T follicular helper cell (primary cell): ENCODE measurements at places on chromosomes 5 and 9.
A peak's percentile ranks its signal among the peaks of the same experiment; 100 is the strongest.

GRCh38 chr9:81468084-81468595 lies 221.2 kb downstream of the TLE1 start:
- DNase-seq: no peak

DNA sequence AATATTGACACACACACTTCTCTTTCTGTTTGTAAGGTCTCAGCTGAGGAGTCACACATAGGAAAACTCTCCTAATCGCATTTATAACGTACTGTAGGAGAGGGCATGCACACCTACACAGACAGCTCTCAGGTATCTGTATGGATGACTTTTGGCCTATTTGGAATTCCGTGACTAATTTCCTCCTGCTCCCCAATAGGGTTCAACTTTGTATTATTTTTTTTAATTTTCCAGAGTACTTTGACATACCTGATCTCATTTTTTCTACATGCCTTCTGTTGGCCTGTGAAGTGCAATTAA lies 195.9 kb downstream of the ARHGAP26 start:
- DNase-seq: no peak

GRCh38 chr9:137064027-137064879 lies 6.1 kb downstream of the SAPCD2 start:
- DNase-seq: no peak

DNA sequence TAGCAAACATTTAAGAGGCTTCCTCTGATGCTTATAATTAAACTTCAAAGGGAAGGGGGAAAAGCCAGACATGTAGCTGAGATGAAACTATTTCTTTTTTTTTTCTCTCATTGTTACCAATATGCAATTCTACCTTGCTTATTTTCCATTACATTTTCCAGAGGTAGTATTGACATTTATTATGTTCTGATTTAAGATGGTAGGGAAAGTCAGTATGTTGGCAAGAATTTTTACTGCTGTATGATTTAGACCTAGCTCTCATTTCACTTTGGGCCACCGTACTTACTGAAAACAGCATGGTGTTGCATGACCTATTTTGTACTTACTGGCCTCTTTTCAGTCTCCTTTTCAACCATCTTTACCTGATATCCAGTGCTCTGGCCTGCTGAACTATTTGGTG lies 9.6 kb upstream of the SPINK6 start:
- no peak for DNase-seq

DNA sequence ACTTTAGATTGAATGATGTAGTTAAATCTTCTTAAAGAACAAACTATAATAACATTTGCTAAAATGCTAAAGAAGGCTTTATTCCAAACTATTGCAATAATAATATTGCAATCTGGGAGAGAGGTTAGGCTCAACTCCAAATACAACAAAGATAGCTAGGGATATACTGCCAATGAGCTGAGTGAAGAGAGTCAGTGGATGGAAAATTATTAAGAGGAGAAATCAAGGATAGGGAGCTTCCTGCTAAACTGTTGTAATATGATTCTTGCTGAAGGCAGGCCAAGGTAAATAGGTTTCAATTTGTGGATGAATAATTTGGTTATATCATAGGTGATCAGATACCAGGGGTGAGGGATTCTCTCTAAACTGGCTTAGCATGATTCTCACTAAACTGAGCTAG lies 1651.5 kb downstream of the EFNA5 start:
- no peak for DNase-seq

GRCh38 chr9:2134391-2134790 lies 119.2 kb downstream of the SMARCA2 start:
- DNase-seq: no peak

- DNase-seq: no peak
Measured at GRCh38 chr5:6581090-6581489, 51.8 kb downstream of the NSUN2 start.

DNA sequence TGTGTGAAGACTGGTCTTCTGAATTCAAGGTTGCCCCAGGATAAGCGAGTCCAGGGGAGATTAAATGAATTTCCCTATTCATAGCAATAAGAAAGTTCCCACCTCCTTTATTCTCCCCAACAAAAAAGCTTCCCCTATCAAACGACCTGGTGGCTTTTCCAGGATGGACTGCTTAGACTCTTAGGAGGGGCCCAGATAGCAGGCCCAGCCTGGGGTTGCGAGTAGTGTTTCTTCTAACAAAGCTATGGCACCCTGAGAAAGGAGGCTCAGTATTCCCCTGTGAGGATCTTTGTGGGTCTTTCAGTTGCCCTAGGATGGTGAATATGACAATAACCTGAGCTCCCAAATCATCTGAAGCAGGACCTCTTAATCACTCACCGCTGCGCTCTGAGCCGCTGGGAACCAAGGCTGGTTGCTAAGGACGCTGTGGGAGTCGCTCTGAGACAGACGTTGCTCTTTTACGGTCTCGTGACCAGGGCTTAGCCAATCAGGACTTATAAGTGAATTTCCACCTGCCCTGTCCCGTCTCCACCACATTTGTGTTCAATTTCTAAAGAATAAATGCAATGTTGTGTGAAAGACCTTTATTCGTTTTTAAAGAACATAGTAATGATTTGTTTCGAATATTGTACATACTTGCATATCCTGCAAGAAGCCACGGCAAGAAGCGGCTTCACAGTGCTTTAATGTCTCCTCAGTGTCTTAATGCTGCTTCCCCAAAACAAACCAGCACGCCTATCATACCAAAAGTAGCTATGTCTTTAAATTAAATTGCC lies at the start of gene TMEM232:
Gene TMEM232 (minus strand): TSS at position 423 of the 776 bp plus-strand sequence. CDS start 59,319 bp downstream, outside the sequence.
- peak; percentile 63 for DNase-seq

GRCh38 chr9:108160706-108161355 lies 671.3 kb upstream of the KLF4 start:
- no peak for DNase-seq

GRCh38 chr9:137114613-137115393 lies at the start of gene DPP7:
TSS of gene DPP7 (minus strand) at chr9:137114733. CDS start at chr9:137114713, 20 bp downstream.
- DNase-seq: peak; percentile 71

- no peak for DNase-seq
Measured at GRCh38 chr9:3868466-3868865, 342.7 kb upstream of the RFX3 start.

DNA sequence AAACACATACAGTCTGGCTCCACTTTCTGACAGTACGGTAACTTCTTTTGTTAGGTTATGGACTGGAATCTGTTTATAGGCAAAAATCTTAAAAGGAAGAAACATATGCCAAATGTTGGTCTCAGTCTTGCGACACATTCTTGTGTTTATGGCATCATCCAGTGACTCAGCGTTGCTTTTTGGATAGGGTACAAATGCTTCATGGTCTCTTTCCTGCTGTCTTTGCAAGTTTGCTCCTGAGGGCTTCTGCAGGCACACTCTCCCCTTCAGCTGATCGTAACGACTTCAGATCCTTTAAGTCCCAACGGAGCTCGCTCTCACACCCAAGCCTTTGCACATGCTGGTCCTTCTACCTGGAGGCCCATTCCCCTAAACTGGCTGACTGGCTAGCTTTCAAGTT lies 23.6 kb upstream of the TNFSF8 start:
- no peak for DNase-seq

DNA sequence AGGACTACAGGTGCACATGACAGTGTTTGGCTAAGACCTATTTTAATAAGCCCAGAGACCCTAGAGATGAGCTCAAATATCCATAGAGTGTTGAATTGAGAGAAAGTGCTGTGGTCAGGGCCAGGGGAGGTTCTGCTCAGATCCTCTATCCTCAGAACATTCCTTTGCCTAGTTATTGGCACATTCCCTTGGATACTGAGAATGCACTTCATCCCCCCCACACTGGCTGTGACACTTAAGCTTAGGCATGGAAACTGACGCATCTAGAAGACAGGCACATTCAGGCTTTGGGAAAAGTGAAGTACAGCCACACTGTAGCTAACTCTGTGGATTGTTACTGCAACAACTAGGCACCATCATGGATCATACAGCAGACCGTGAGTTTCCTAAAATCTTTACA lies 27.1 kb upstream of the RASGRF2 start:
- no peak for DNase-seq

GRCh38 chr5:52502460-52502999 lies 285.2 kb upstream of the ITGA1 start:
- no peak for DNase-seq

DNA sequence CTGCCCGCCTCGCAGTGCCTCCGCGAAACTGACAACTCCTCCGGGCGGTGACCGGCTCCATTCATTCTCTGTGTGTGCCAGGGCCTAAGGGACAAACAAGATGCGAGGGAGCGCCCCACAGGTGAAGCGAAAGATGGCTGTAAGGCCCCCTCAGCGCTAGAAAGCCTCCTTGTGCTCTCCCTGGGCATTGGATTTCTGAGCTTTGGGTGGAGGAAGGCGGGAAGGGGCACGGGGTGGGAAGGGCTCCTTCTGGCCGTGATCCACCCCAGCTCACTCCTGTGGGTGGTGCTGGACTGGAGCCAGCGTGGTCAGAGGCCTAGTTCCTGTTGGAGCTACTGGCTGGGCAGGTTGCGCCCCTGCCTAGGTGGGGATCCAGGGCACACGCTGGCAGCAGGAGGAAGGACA lies 943 bp downstream of the GALNT12 start:
- no peak for DNase-seq

GRCh38 chr9:89863141-89863540 lies 258.3 kb downstream of the GADD45G start:
- DNase-seq: no peak

GRCh38 chr9:85142968-85143367 lies 473.4 kb downstream of the NTRK2 start:
- DNase-seq: no peak

DNA sequence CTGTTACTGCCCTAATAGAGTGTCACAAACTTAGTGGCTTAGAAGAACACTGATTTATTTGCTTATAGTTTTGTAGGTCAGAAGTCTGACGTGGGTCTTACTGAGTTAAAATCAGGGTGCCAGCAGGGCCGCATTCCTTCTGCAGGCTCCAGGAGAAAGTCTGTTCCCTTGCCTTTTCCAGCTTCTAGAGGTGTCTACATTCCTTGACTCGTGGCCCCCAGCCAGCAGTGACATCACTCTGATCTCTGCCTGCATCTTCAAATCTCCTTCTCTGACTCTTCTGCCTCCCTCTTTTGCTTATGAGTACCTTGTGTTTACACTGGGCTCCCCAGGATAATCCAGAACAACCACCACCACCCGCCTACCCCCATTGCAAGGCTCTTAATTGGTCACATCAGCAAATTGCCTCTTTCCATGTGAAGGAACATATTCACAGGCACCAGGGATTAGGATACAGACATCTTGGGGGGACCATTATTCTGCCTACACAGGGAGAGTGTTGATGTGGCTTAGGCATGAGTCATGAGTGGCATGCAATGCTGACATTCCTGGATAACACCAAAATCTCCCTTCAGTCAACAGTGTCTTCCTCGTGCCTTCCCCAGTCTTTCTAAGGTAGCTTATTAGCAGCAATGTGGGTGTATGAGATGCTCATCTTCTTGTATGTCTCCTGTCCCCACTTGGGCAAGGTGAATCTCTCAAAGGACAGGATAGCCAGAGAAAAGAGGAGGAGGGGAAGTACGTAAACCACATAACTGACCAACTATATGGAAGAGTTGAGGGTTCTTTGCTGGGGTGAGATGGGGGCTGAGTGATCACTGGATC lies 24.4 kb downstream of the CYFIP2 start:
- DNase-seq: no peak

GRCh38 chr5:181045316-181045715 lies 5.2 kb downstream of the BTNL9 start:
- DNase-seq: no peak

- no peak for DNase-seq
Measured at GRCh38 chr5:96651047-96651446, 11.1 kb upstream of the CAST start.

DNA sequence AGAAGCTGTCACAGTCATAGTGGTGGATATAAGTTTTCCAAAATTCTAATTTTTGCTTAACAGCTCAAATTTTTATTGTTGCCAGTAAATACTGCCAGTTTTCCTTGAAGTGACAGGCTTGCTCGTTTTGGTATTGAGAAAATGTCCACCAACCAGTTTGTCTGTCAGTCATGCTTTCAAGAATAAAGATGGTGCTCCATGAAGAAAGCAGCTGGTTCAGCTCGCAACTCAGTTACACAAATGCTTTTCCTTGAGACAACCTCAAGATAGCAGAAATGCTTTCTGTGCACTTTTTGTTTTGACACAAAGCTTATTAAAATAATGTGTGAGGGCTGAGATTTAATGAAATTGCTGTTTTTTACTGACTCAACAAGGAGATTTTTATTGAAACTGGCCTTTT lies 135.7 kb downstream of the LRRC70 start:
- no peak for DNase-seq

DNA sequence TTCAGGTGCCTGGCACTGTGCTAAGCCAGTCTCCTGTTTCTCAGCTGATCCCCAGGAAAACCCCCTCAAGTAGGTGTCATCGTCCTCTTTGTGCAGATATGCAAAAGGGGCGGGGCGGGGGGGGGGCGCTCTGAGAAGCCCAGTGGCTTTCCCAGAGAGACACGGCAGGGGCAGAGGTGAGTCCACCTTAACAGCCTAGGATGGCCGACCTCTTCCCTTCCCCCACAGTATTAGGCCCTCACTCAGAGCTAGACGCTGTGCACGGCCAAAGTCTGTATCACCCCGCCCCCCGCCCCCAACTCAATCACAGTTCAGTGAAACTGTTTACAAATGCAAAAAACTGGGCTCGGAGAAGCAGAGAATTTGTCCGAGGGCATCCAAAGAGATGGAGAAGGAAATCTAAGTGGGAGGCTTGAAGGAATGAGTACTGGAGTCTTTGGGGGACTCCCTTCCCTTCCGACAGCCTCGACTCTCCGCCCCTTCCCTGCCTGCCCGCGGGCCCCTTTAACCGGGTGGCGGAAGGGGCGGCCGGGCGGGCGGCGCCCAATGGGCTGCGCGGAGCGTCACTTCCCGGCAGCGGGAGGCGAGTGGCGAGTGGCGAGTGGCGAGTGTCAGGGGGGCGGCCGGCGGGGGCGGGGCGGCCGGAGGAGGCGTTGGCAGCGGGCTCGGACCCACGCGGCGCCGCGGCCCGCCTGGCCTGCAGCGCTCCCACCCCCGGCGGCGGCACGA lies at the start of gene ERGIC1:
Gene ERGIC1 (plus strand): TSS at position 566 of the 729 bp plus-strand sequence. CDS start 163 bp downstream, at position 729.
- DNase-seq: peak; percentile 45

- DNase-seq: no peak
Measured at GRCh38 chr5:38888041-38888440, 42.2 kb downstream of the OSMR start.

DNA sequence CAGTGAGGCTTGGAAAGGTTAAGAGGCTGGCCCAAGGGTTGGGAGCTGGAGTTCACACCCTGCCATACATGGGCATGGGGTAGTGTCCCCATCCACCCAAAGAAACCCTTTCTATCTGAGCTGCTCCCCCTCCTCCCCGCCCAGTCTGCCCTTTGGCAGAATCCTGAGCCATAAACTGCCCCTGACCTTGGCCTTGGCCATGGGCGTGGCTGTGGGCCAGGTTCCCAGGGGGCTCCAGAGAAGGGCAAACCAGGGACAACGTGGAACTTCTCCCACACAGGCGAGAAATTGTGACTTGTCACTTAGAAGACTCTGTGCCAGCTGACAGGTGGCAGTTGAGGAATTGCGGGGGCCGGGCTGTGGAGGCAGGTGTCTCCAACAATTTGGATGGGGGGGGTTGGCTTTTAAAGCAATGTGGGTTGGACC lies 4.8 kb downstream of the FAM78A start:
- DNase-seq: no peak

- DNase-seq: no peak
Measured at GRCh38 chr5:121841892-121842291, 9.8 kb upstream of the FTMT start.
